ENCODE measurements at places on chromosomes 12 and 14.

DNA sequence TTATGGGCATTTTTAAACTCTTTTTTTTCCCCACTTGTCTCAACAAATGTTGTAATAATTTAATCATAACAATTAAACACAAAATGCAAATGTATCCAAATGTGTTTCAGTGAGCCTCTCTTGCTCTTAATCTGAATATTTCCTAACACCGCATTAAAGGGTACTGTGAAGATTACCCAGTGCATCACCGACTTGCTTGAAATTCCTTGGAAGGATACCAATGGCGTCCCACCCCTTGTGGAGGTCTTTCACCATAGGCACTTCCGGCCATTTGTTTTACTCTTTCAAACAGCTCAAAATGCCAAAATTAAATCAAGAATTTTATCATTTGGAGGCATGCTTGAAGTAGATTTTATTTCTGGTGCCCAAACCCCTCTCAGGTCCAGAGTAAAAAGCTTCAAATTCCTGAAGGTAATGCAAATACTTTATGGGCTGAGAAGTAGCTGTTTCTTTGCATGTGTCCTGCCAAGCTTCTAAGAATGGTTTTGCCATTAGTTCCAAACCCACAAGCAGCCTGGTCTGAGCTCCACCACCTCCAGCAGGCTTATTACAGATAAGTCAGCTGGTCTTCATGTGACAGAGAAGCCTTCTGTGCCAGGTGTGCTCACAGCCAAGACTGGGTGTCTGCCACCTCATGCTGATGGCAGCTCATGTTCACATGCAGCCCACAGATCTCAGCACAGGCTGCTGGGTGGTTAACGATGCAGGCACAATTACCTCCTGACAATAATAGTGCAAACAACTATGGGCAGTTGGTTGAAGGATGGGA is 16.4 kb upstream of the NUDT4 start:
- DNase-seq: no peak

GRCh38 chr14:88565427-88565826 is 2.6 kb downstream of the ZC3H14 start:
- DNase-seq: no peak

- DNase-seq: no peak
Measured at GRCh38 chr12:106341086-106341877, 16.3 kb upstream of the POLR3B start.

DNA sequence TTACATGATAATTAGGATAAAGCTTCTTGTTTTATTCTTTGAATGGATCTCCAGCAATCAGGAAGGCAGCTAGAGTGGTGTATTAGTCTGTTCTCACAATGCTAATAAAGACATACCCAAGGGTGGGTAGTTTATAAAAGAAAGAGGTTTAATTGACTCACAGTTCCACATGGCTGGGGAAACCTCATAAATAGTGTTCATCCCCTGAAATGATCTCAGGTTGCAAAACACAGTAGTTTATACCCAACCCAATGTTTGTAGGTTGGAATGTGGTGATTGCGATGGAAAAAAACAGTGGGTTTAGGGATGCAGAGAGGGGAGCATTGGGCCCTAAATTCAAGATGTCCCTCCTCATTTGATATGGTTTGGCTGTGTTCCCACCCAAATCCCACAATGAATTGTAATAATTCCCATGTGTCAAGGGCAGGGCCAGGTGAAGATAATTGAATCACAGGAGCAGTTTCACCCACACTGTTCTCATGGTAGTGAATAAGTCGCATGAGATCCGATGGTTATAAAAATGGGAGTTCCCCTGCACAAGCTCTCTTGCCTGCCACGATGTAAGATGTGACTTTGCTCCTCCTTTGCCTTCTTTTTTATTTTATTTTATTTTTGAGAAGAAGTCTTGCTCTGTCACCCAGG is 11.5 kb downstream of the MUCL1 start:
- no peak for DNase-seq

DNA sequence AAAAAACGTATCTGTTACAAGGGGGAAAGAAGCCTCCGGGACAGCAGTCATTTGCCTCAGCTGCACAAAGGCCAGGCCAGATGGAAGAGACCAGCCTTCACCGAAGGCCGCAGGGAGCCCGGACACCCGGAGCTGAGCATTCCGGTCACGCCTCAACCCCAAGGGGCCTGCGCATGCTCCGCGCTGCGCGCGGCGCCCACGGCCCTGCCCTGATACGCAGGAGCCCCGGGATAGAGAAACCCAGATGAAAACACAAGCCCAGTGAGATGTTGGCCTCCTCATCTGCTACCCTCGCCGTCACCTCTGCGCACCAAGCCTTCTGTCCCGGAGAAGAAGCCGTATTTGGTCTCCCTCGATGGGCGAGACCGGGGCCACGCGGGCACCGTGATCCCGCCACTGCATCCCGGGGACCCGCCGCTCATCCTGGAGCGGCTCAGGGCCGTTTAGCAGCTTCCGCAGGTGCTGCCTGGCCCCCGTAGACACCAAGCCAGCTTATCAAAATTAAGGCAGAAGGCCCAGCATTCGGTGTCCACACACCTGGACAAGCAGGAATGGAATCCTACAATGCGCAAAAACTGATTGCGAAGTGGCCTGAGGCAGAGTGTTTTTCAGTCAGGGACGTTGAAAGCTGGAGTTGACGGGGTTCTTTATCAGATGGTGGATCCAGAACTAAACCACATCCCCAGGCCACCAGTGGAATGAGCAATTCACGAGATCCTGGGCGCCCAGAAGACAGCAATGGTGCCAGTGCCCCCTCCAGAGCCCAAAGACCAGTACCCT is 2.6 kb downstream of the OR8S1 start:
- no peak for DNase-seq

DNA sequence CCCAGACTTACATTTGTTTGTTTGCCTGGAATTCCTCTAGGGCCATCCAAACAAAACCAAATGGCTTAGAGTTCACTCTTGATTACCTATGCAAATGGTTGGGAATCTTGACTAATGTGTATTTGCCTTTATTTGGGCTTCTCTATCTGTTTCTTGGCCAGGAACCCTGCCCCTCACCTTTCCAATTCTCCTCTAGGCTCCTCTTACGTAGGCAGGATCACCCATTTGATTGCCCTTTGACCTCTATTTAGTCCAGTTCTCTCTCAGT is 123.0 kb upstream of the DYRK2 start:
- no peak for DNase-seq

GRCh38 chr12:94074980-94075629 is 73.3 kb upstream of the PLXNC1 start:
- DNase-seq: peak; percentile 35

- DNase-seq: no peak
Measured at GRCh38 chr12:66290716-66291200, 11.5 kb upstream of the HELB start.

GRCh38 chr12:10215436-10215835 is 2.8 kb downstream of the GABARAPL1 start:
- DNase-seq: no peak

GRCh38 chr14:52730709-52731111 is 744 bp downstream of the STYX start:
- no peak for DNase-seq

- DNase-seq: peak; percentile 82
Measured at GRCh38 chr12:52372216-52373154, 5.2 kb upstream of the KRT85 start.

DNA sequence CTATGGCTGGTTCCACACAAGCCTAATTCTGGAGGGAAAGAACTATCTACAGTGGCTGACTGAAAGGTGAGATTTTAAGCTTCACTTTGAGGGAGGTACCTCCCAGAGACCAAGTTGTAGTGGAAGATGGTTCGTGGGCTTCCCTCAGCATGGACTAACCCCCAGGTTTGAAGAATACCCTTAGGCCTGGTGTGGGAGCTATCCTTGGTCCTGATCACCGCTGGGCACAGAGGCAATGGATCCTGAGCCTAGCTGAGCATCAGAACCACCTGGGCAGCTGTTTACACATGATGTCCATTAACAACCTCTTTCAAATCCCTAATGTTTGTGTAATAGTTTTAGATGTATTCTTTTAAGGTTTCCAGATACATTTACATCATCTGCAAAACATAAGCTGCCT is 10.3 kb downstream of the DAO start:
- DNase-seq: no peak

DNA sequence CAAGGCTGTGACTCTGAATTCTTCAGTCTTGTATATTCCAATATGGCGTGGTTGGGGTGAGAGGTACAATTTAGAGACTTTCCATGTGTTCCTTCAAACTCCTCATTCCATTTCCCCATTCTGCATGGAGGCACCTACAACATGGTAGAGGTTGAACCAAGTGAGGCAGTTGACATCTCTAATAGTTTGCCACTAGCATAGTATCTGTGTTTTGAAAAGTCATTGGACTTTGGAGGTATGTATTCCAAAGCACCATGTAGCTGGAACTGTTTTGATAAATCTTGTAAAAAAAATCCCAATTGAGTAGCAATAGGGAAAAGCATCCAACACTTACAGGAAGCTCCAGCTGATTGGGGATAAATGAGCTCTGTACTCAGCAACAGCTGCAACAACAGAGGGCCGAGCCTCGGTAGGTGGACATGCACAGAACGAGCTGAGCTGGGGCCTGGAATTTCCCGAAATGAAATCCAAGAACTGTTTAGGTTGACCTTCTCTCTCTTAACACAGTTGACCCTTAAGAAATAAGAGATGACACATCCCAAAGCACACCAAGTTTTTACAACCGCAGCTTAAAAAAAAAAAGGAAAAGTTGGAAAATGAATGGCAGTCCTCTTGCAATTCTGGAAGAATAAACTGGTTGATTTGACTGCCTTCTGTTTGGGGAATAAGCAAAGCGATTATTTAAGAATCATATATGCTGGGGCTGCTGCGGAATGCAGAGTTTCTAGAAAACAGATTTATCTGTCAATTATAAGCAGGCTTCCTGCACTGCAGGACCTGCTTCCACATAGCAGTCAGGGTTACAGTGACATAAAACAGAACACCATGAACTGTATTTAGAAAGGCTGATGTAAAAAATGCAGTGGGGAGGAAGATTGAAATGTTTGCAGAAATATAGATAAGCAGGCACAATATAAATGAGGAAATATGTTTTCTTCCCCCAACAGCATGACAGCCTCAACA is 194.6 kb upstream of the KRR1 start:
- DNase-seq: no peak

DNA sequence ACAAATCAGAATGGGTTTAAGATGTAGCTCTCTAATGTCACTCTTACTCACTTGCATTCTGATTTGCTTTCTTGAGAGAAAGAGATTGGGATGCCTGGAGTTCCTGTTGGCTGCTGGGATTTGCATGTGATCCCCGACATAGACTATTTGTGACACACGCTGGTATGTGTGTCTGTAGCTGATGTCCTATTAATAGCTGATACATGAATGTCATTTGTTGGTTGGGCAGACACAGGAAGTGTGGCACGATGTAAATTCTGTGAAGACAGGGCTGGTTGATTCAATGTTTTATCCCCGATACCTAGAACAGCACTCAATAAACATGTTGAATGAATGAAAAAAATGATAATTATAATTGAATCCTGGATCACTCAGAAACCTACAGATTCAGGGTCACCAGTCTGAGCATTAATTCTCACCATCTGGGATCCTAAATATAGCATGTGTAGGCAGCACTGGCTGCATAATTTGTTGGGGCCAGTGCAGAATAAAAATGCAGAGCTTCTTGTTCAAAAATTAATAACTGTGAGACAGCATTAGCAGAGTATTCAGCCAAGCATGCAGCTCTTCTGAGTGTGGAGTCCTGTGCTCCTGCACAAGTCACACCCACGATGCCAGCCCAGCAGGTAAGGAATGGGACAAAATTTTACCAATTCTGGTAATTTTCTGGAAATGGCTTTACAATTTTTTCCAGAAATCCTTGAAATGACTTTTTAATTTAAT is 35.5 kb upstream of the SOCS2 start:
- no peak for DNase-seq

DNA sequence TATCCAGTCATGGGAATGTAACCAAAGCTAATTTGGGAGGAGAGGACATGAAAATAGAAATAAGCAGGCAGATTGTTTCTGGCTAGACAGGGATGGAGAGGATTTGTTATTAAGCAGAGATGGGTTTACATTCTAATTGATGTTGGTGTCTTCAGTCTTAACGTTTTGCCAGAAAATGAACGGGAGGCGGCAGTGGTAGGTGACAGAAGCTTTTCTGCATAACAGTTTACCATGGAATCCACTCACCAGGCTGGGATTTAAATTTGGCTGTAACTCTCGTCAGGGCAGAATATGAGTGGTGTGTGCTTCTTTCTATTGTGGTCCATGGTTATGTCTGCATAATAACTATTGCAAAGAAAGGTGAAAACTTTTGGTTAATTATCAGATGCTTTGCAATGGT is 50.2 kb upstream of the OTX2 start:
- no peak for DNase-seq

- DNase-seq: no peak
Measured at GRCh38 chr12:80677994-80678393, 29.4 kb upstream of the MYF6 start.

DNA sequence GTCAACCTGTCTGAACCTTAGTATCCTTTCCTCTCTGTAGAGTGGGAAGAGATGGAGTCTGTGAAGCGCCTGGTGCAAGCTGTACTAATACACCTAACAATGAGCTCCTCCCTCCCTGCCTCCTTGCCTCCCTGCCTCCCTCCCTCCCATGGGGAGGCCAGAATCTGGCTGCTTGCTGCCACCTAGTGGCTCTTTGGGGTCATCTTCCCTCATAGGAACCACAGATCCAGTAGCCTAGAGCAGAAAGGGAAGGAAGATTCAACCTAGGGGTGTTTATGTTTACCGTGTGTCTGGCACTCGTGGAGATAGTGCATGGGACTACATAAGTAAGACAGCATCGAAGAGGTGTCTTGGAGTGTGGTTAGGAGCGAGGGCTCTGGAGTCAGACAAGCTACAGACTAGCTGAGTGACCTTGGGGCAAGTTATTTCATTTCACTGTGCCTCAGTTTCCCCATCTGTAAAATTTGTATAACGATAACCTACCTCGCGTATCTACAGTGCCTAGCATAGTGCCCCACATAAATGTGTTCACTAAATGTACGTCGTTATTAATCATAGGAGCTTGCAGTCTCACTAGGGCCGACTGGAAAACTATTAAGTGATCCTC is 35.5 kb upstream of the TSPAN9 start:
- peak; percentile 68 for DNase-seq

GRCh38 chr12:53743266-53744129 is 8.3 kb downstream of the CISTR start:
- peak; percentile 49 for DNase-seq

GRCh38 chr12:108075561-108075960 is 53.5 kb upstream of the WSCD2 start:
- DNase-seq: no peak

- DNase-seq: no peak
Measured at GRCh38 chr12:123421314-123421713, 15.2 kb downstream of the RILPL2 start.

DNA sequence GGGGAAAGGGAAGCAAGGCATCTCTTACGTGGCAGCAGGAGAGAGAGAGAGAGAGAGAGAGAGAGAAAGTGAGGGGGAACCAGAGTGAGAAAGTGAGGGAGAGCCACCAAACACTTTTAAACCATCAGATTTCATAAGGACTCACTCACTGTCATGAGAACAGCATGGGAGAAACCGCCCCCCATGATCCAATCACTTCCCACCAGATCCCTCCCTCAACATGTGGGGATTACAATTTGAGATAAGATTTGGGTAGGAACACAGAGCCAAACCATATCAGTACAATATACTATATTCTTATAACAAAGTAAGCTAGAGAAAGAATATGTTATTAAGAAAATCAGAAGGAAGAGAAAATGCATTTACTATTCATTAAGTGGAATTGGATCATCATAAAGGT is 53.7 kb upstream of the PLXNC1 start:
- no peak for DNase-seq

All from transverse colon (tissue), 4 donors.